ENCODE measurements at places on chromosomes 5 and 9.

GRCh38 chr9:125043148-125043547 is 100.2 kb downstream of the SCAI start:
- no peak for DNase-seq

DNA sequence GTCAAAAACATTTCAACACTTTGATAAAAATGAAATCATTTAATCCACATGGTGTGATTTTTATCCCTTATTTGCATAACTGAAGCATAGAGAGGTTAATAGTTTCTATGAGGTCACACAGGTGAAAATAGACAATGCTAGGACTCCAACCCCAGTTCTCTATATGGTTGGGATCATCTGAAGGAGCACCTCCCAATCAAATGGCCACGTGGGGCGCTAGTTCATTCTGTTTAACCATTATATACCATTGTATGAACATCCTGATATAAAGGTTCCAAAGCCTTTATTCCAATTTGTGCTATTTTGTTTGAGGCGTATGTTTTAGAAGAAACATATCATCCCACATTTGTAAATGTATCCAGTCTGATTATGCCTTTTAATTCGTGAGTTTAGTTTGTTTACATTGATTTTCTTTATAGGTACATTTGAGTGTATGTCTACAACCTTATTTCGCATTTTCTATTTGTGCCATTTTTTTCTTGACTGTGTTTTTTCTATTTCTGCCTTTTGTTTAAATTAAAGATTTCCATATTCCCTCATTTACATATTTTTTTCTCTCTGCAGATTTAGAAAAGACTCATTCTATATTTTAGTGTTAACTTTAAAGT is 1092.0 kb downstream of the MAT2B start:
- DNase-seq, result no peak

- no peak for DNase-seq
These were observed 106.1 kb downstream of the PCSK1 start for GRCh38 chr5:96326902-96327301.

GRCh38 chr5:75496026-75496425 is 15.4 kb downstream of the CERT1 start:
- DNase-seq, result no peak

GRCh38 chr9:73162987-73163768 is 11.5 kb downstream of the ANXA1 start:
- DNase-seq, result no peak

- no peak for DNase-seq
These were observed 526.7 kb upstream of the WWC1 start for GRCh38 chr5:167764641-167765289.

- no peak for DNase-seq
These were observed 971 bp downstream of the TMEM267 start for GRCh38 chr5:43482490-43483297.

GRCh38 chr5:9122528-9122927 is 423.3 kb downstream of the SEMA5A start:
- no peak for DNase-seq

All from endothelial cell of umbilical vein (primary cell).